ENCODE measurements at places on chromosomes 3 and 15. TPM values are rescaled to one million over a fixed set of nuclear protein-coding genes. Genes with fewer than 3 reads are reported as not detected.
A peak's percentile ranks its signal among the peaks of the same experiment; 100 is the strongest.

GRCh38 chr15:31932576-31932975, 97.7 kb upstream of the CHRNA7 start:
- peaks cover 17% of the 10 kb centered on the region for H3K4me1 ChIP-seq
- H3K36me3 ChIP-seq = no peaks in the 10 kb centered on the region
- H3K27me3 ChIP-seq = peaks cover 21% of the 10 kb centered on the region
- no peak overlapping the region for H3K27ac ChIP-seq

- no peak overlapping the region for H3K27ac ChIP-seq
- no peak overlapping the region for H3K4me3 ChIP-seq
- peaks cover 8% of the 10 kb centered on the region for H3K27me3 ChIP-seq
- no peaks in the 10 kb centered on the region for H3K4me1 ChIP-seq
- DNase-seq = no peak
- H3K36me3 ChIP-seq = no peaks in the 10 kb centered on the region
These were observed 47.4 kb upstream of the PCSK6 start for GRCh38 chr15:101536875-101537405.

PCOLCE2 gene
- total RNA-seq = not detected

GRCh38 chr15:28289694-28290463, 32.1 kb downstream of the HERC2 start:
- H3K27me3 ChIP-seq = no peaks in the 10 kb centered on the region
- no peak overlapping the region for H3K4me3 ChIP-seq
- no peak overlapping the region for H3K27ac ChIP-seq
- H3K4me1 ChIP-seq = peaks cover 6% of the 10 kb centered on the region
- DNase-seq = no peak

DNA sequence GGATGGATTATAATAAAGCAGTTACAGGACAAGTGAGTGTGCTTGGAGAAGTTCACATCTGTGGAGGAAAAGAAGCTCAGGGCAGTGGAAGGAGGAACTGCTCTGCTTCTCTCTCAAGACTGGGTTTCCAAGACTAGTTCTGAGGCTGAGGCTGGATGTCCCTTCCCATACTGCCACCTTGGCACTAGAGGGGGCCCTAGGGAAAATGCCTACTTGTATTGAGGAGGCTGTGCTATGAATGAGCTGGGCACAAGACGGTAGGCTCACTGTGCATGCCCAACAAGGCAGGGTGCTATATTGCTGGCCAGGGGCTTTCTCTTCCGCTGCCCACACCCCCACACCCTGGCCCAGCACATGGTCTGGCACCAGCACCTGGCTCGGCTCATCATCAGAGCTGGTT, 65.2 kb downstream of the SLCO2A1 start:
- no peak for DNase-seq
- no peak overlapping the region for H3K27ac ChIP-seq
- H3K4me3 ChIP-seq = no peak overlapping the region

- DNase-seq = no peak
- H3K36me3 ChIP-seq = no peaks in the 10 kb centered on the region
- H3K4me1 ChIP-seq = no peaks in the 10 kb centered on the region
- H3K27me3 ChIP-seq = no peaks in the 10 kb centered on the region
- H3K4me3 ChIP-seq = no peak overlapping the region
These were observed 111.0 kb upstream of the SYNPR start for GRCh38 chr3:63167113-63167512.

BRK1 gene
- 89.3 TPM for total RNA-seq

DNA sequence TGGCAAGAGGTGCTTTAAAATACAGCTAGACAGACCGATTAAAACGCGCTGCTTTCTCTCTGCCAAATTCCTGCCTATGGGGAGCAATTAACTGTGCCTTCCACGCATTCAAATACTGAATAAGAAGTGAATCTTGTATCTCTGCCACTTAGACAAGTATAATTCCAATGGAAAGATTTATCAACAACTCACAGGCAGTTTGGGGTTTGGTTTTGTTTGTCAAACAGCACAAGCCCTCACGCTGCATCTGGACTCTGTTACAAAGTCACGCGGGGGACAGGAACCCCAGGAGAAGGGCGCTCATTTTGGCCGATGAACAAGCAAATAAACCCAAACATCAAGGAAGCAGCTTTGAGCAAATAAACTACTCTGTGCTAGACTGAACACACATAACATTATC, 61.8 kb upstream of the TMCO5A start:
- DNase-seq = no peak
- no peaks in the 10 kb centered on the region for H3K4me1 ChIP-seq
- no peak overlapping the region for H3K27ac ChIP-seq
- H3K27me3 ChIP-seq = no peaks in the 10 kb centered on the region

- H3K4me3 ChIP-seq = no peak overlapping the region
- DNase-seq = no peak
- H3K4me1 ChIP-seq = no peaks in the 10 kb centered on the region
- H3K27ac ChIP-seq = no peak overlapping the region
These were observed 22.1 kb upstream of the NEO1 start for GRCh38 chr15:73030122-73030679.

DNA sequence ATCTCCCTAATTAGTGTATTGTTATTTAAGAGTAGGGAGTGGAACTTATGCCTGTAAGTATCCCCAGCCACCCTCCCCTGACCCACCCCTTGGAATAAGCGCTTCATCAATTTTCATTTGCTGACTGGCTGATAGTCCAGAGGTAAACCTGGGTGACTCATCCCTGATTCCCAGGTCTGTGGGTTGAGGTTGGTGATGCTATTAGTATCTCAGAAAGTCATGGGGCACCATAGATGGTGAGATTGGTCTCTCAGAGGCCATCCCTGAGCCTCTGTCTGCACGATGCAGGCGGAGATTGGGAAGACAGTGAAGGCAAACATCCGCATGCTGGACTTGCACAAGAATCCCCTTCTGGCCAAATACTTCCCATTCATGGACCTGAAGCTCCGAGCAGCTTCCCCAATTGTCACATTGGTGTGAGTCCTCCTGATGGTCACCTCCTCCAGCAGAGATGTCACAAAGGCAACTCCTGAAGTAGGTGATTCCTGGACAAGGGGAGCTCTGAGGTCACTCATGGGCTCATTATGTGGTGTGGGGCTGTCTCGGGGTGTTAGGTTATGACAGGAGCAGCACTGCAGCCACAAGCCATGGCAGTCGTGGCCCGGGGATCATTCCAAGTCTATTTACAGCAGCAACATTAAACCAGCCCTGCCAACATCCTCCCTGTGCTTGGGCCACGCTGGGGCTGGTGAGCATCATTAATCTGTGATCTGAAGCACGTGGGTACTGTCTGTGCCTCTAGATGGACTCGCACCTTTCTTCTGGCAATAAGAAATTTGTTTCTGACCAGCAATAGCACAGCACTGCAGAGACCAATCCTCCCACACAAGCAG, 6.8 kb upstream of the TXNRD3 start:
- no peaks in the 10 kb centered on the region for H3K27me3 ChIP-seq
- no peak overlapping the region for H3K27ac ChIP-seq
- no peaks in the 10 kb centered on the region for H3K36me3 ChIP-seq
- no peak overlapping the region for H3K4me3 ChIP-seq
- DNase-seq = no peak

DNA sequence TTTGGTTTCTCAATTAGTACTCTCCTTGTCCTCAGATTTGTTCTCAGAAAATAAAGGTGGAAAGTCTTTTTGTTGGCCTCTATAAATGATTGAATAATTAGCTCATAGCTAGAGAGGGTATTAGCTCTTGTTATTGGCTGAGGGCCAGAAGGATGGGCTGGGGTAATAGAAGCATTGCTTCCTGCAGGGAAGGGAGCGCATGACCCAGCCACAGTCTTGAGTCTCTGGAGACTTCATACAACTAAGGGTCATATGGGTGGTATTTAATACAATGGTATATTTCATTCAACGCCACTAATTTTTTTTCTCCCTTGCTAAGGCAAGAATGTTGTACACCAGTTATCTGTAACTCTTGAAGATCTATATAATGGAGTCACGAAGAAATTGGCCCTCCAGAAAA, 8.4 kb downstream of the DNAJA4 start:
- H3K27ac ChIP-seq = no peak overlapping the region
- H3K4me3 ChIP-seq = no peak overlapping the region
- DNase-seq = no peak
- peaks cover 3% of the 10 kb centered on the region for H3K36me3 ChIP-seq
- H3K27me3 ChIP-seq = no peaks in the 10 kb centered on the region

DNA sequence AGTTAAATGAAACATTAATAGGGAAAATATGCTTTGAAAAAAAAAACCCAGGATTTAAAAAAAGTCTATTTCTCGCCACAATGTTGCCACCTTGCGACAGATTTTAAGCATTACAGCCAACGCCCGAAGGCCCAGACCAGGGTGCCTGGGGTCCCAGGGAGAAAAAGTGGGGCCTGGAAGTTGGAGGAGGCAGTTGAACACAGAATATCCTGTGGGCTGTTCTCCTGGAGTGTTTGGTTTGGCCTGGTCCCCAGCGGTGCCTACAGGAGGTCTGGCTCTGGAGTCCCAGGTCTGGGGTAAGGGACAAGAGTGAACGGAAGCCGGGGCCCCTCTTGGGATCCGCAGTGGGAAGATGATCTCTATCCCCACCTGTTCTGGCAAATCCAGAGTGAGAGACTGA, 3.4 kb downstream of the RNU6-1 start:
- peaks cover 3% of the 10 kb centered on the region for H3K36me3 ChIP-seq
- peak overlapping the region; percentile 61 for H3K4me3 ChIP-seq
- peak overlapping the region; percentile 26 for H3K27ac ChIP-seq
- H3K4me1 ChIP-seq = peaks cover 49% of the 10 kb centered on the region
- peak; percentile 50 for DNase-seq

GRCh38 chr15:60752973-60753720, 274.2 kb upstream of the ICE2 start:
- no peak overlapping the region for H3K4me3 ChIP-seq
- H3K36me3 ChIP-seq = no peaks in the 10 kb centered on the region
- H3K27me3 ChIP-seq = peaks cover 10% of the 10 kb centered on the region

DNA sequence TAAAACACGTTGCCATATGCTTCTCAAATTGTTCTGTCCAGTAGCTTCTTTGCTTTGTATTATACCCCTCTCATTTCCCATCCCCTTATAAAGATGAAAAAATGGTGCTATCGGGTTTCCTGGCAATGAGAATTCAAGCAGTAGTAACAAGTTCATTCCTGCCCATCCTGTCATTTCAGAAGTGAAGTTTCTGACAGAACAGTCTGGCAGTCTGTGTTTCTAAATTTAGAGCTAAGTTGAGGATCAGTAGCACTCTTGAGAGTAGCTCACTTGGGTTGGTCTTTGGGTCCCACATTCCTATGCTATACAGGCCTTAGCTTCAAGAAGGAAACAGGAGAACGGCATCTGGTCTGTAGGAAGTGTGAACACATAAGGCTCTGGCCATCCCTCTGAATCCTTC, 134.6 kb downstream of the GHSR start:
- H3K27ac ChIP-seq = no peak overlapping the region
- H3K27me3 ChIP-seq = no peaks in the 10 kb centered on the region
- H3K4me1 ChIP-seq = peaks cover 13% of the 10 kb centered on the region
- no peak for DNase-seq
